ENCODE measurements at places on chromosomes 1 and 21.

- DNase-seq: no peak
These were observed 252.0 kb downstream of the RHOU start for GRCh38 chr1:228987286-228987685.

DNA sequence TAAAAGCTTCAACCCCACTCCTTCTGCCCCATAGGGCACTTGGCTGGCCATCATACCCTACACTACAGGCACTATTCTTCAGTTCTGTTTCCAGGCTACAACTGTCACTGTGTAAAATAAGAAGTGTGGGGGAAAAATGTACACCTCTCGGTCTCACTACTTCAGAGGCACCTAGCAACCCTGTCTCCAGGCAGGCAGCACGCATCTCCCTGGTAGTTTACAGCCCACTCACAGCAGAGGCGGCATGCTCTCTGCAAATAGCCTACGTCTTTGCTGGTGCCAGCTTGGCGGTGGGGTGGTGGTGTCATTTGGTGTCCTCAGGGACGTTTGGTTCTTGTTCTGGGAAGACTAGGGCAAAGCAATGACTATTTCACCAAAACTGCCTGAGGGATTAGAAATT is 48.2 kb upstream of the BTG3 start:
- DNase-seq: no peak

DNA sequence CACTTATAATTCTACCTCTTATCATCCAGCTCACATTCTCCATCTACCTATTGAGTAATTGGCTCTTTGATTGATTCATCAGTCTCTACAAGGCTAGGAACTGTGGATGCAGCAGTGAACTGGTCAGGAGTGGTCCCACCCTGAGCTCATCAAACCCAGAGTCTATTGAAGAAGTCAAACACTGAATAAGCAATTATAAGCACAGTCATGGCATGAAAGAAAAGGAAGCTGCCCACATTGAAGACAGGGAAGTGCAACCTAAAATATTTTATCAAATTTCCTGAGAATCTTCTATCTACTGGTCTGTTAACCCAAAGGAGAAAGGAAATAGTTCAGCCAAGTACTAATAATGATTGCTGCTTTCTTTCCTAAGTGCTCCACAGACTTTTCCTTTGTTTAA is 35.7 kb downstream of the ACP6 start:
- no peak for DNase-seq

DNA sequence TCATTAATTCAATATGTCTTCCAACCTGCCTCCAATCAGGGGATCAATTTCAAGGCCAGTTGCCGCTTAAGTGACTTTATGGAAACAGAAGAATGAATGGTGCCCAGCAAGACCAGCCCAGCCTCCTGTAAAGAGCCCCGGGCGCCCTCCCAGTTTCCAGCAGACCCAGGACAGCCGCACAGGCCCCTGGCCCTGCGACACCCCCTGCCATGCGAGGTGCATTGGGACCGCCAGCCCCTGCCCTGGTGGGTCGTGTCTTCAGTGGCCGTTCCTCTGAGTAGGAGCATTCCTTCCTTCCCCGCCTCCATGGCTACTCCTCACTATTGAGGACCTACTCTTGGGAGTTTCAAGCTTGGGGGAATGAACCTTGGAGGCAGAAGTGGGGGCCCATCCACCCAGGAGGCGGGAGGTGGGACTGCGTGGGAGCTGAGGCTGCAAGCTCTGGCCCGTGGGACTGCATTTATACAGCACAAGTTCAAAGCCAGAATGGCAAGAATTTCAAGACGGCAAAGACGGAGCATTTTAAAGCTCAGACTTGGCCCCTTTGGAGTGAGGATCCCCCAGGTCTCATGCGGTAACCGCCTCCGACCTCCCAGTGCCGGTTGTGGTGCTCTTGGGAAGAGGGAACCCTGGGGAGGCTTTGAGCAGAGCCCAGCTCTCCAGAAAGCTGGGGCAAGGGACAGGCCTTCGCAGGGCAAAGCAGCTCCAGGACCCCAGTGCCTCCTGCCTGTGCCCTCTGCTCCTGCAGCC is 73.1 kb upstream of the ACTRT2 start:
- DNase-seq: no peak

GRCh38 chr1:33332881-33333280 is 12.0 kb upstream of the A3GALT2 start:
- no peak for DNase-seq

DNA sequence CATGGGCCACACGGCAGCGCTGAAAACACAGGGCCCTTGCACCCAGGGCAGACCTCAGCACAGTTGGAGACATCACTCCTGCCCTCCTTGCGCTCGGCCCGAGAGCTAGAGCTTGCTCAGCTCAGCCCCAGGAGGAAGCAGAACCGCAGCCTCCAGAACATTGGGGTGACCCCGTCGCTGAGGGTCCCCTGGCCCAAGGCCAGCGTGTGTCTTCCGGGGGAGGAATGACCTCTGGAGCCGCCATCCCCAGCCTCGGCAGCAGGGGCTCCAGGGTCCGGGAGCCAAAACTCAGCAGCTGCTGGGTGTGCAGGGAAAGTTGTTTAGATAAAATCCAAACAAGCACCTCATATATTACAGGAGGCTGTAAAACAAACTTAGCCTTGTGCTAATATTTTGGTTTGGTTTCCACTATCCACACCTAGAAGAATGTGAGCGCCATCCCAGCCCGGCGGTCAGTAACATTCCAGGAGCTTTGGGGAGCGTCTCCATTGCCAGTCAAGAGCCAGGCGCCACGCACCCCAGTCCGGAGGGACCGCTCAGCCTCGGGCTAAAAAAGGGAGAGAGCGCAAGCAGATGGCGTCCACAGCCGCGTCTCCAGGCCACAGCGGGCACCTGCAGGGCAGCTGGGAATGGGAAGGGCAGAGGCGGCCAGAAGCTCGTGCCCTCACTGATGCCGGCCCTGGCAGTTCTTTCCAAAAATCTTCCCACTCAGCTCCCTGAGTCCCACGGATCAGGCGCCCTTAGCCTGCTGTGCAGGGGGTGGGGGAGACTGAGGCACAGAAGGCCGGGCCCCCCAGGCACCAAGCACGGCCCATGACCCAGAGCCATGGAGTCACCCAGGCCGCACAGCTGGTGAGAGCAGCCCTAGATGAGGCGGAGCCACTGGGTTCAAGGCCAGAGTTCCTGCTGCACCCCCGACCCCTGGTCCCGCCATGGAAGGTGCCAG is 52.0 kb downstream of the SLX9 start:
- no peak for DNase-seq

DNA sequence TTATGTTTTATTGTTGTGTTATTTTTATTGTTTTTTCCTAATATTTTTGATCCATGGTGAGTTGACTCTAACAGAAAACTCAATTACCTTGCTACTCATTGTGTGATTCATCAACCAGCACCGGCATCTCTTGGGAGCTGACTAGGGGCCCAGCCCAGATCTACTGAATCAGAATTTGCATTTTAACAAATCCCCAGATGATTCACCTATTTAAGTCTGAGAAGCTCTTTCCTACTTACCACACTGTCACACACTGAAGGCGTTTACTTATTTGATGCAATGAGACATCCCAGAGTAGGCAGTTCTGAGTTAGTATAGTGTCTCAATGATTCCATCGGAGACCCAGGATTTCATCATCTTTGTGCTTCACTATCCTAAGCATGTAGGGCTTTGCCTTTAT is 416.6 kb downstream of the RWDD3 start:
- no peak for DNase-seq

GRCh38 chr1:21594935-21595897 is 73.9 kb downstream of the RAP1GAP start:
- DNase-seq: peak; percentile 63

DNA sequence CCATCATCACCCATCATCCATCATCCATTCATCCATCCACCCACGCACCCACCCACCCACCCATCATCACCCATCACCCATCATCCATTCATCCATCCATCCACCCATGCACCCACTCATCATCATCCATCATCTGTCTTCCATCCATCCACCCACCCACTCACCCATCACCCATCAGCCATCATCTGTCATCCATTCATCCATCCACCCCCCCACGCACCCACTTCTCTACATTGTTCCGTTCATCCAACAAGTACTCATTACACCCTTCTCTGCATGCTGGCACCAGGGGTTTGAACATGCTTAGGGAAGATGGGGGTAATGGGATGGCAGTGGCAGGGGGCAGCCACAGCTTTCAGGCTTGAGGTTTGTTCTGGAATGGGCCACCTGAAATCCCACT is 82.1 kb downstream of the ADARB1 start:
- DNase-seq: no peak

DNA sequence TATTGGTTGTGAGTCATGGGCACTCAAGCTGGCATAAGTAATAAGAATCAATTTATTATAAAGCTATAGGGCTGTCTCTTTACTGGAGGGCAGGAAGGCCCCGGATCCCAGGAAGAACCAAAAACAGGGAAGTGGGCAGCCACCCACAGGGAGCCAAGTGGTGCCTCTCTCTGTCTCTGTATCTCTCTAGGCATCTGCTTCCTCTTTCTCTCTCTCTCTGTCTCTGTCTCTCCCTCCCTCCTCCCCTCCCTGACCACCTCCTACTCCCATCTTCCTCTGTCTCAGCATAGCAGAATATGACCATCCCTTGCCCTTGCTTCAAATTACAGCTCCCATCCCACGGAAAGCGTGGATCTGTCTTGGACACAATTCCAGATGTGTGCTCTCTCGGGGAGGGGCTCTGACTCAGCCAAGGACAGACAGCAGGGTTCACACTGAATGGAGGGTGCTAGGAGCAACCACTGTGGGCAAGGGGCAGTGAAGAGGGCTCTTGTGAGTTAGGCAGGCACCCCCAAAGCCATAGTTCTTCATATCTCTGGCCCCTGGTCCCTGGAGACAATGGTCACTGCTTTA is 80.4 kb upstream of the LPGAT1 start:
- DNase-seq: no peak

- peak; percentile 62 for DNase-seq
These were observed 756 bp downstream of the PHGDH start for GRCh38 chr1:119712342-119713038.

DNA sequence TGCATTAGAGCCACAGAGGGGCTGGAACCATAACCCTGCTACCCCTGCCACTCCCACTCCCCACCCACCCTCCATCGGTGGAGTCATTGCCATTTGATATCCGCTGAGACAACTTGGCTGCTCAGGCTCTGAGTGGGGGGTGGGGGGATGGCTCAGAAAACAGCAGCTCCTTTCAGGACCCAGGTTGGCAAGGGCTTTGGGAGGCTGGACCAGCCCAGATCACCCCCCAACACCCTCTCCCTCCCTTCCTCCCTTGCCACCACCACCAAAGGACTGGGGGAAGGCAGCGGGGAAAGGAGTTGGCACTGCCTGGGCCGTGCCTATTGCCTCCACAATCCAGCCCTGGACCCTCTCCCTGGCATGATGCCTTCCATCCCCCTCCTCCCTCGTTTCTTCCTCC is 1.7 kb downstream of the KCNJ10 start:
- no peak for DNase-seq

- DNase-seq: no peak
These were observed 4.3 kb downstream of the AMPD1 start for GRCh38 chr1:114691061-114691460.

DNA sequence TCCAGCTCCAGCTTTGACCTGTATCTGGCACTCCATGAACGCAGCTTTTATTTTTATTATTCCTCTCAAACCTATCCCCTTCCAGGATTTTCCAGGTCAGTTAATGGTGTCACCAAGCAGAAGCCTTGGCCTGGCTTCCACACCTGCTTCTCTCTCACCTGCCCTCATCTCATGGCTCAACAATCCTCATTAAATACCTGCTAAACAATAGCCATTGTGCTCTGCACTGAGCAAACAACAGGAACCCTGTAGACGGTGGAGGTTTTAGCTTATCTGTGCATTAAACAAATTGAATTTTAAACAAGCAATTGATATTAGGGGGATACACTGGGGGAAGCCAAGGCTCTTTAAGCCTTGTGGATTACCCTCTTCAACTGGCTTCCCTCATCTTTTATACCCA is 15.3 kb downstream of the PYCR2 start:
- DNase-seq: no peak

DNA sequence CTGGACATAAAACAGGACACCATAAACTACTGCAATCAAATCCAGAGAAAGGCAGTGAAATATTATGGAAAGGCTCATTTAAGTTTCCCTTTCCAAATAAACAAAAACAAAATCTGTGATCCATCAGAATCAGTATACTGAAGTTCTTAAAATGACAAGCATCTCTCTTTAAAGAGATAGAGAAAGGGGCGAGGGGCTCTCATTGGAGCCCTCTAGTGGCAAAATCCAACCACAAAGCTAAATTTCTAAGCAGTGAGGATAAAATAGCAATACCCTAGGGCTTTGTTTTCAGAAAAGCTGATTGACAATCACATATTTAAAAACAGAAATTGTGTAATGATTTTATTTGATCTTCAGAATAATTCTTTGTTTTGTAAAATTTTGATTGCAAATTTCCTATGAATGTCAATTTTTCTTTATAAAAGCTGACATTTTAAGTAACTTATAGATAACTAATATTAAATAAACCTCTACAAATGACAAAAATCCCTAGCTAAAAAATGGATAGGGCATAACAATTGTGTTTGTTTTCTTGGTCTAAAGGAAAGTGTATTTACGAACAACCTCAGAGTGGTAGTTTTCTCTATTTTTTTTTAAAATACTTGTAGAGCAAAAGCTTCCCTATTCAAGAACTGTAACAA is 138.2 kb downstream of the COL24A1 start:
- peak; percentile 35 for DNase-seq

GRCh38 chr1:156153362-156153761 is at the start of gene SEMA4A:
Gene SEMA4A (plus strand): TSS chr1:156153585. CDS start chr1:156154579, 994 bp downstream.
- no peak for DNase-seq

GRCh38 chr1:85289848-85290335 is 13.5 kb upstream of the BCL10 start:
- DNase-seq: no peak

DNA sequence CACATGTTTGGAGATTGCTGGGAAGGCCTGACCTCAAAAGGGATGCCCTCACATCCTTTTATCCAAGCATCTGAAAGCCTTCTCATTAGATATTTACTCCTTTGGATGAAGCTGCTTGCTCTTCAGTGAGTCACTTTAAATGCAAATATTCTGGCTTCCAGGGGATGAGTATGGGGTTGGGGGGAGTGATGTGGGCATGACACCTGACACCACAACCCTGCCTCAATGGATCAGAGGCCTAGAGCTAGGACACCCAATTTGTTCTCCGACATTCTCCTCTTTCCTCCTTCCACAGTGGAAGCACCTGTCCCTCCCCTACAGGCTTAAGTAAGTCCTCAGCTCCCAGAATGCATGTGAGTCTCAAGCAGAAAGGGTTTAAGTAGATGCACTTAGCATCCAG is 238.3 kb downstream of the OMA1 start:
- DNase-seq: no peak

DNA sequence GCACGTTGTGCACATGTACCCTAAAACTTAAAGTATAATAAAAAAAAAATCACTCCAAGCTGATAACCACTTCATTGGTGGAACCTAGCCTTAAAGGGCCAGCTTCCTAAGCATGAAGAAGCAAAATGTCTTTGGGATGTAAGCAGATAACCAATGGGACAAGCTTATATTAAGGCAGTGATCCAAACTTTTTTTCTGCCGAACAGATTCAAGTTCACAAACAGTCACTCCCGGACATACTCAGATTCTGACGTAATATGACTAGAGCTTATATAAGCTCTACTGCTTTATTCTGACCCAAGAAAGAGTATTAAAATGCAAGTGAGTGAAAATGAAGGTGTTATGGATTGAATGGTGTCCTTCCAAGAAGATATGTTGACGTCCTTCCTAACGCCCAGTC is 44.9 kb upstream of the HIVEP3 start:
- DNase-seq: no peak

GRCh38 chr1:58933599-58933926 is 149.7 kb upstream of the JUN start:
- DNase-seq: no peak

Measured in endothelial cell (in vitro differentiated cells).